ENCODE measurements at places on chromosomes 16 and 17.

DNA sequence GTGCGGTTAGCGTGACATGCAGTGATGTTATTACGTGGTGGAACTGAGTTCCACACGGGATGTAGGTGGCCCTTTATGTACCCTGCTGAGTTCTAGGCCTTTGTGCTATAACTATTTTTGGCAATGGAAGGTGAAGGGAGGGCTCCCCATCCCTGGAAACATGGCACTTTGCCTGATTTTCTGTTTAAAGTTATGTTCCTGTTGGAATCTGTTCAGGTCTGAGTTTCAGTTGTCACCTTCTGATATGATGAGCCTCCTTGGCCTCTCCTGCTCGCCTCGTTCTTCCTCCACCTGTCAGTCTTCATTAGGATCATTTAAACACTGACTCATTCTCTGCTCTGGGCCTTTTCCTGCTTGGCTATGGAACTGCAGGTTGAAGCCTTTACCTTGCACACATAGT, 200.6 kb downstream of the FTO start:
- DNase-seq, result no peak

DNA sequence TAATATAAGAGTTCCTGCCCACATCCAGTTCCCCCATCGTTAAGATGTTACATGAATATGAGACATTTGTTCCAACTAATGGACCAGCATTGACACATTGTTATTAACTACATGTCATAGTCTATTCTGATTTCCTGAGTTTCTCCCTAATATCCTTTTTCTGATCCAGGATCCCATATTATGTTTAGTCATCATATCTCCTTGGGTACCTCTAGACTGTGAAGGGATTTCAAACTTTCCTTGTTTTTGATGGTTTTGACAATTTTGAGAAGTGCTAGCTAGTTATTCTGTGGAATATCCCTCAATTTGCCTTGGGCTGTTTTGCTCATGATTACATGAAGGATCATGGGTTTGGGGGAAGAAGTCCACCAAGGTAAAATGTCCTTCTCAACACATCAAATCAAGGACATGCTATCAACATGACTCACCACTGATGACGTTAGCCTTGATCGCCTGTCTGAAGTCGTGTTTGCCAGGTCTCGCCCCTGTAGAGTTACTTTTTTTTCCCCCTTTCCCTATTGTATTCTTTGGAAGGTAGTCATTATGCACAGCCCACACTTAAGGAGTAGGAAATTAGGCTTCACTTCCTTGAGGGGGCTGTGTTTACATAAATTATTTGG, 42.5 kb downstream of the CACNG3 start:
- no peak for DNase-seq

- DNase-seq, result no peak
Observed at GRCh38 chr16:23538919-23539278, 18.3 kb downstream of the EARS2 start.

DNA sequence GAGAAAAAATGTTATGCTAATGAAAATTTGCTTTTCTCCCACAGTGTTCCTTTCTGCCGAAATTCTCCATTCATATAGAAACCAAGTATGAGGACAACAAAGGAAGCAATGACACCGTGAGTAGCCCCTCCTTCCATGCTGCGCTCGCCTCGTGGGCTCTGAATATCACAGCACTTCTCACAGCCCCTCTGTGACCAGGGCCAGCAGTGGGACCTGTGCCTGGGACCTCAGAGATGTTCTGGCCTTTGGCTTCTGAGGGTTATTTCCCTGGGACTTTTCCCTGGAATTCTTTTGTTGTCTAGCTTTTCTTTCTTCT, 139.6 kb upstream of the NOL11 start:
- no peak for DNase-seq

- no peak for DNase-seq
Observed at GRCh38 chr17:5408186-5408585, 11.3 kb downstream of the NUP88 start.

DNA sequence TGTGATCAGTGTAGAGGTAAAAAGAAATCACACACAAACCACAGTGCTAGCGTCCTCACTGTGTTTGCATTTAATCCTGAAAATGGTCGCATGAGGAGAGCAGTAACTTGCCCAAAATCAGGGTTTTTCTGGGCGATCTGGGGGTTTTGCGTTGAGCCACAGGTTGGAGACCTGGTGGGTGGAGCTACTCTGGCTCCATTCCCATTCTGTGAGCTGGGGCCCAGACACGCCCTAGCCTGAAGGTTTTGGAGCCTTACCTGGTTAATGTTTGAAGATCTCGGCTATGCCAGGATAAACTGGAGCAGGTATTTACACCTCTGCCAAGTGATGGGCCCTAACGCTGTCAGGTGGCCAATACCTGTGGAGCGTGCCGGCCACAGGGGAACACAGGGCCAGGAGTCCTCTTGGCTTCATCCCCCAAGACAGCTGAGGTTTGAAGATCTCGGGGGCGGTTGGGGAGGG, 48.4 kb downstream of the MPRIP start:
- DNase-seq, result peak; percentile 82

DNA sequence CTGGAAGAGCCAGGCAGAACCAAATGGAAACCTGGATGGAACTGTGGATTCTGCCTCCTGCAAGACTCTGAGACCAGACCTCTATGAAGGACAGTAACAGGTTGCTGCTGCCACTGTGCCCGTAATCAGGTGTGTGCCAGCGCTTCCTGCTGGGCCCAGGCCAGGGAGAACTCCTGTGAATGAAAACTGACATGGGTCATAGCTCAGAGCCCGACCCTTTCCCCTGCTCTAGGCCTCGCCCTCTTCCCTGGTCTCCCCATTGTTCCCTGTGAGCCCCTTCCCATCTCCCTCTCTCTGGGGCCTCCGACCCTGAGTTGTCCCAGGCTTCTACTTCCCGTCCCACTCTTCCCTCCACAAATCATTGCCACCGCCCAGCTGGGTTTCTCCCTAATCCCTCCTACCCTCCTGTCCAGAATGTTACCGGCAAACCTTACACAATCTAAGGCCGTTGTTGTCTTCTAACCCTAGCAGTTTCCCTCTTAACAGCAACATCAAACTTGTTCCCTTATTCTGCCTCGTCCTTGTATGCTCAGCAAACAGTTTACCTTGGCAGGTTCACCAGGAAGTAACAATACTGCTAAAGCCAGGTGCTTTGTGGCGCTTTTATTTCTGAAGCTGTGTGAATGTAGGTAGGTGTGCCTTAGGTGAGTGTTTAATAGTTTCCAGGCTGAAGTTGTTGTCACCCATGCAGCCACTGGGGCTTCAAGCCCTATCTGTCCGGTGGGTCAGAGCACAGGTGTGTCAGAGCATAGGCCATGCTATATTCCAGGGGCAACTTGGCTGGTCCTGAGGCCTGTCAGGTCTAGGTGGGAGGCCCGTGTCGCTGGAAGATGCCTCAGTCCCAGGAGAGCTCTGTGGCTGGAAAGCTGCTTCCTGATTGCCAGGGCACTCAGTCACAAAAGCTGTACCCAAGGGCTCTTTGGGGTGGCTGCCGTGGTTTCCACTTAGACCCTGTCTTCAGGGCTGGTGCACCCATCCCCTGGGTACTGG, 32.0 kb downstream of the SMPD3 start:
- DNase-seq, result peak; percentile 57

DNA sequence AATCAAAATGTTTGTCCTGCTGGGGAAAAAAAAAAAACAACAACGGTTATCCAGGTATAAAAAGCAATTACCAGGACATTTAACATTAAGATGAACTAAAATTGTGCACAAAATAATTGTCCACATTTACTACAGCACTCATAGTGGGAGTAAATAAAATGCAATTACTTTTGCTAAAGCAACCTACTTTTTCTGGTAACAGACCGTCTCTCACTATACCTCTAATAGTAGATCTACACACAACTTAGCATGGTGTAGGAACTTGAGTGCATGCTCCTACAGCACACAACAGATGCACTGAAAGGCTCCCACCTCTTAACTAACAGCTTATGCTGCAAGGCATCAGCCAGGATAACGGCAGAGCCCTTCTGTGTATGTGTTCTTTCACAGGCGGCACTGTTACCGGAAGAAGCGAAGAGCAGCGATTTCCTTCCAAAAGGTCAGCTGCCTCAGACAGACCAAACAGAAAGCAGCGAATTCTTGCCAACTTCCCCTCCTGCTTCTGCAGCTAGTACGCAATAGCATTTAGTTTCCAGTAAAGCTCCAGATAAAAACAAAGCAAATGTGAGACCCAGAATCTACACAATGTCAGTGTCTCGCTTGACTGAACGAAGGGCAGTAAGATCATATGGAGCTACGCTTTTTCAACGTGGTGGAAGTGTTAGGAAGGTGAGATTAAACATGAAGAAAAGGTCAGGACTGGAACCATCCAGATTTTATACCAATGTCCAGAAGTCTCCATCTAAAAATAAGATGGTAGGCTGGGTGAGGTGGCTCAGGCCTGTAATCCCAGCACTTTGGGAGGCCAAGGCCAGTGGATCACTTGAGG, 27.6 kb downstream of the STAT5B start:
- no peak for DNase-seq

GRCh38 chr17:21173543-21173942, 40.4 kb downstream of the TMEM11 start:
- DNase-seq, result no peak

GRCh38 chr16:85204242-85205010, 92.2 kb upstream of the CIBAR2 start:
- no peak for DNase-seq

DNA sequence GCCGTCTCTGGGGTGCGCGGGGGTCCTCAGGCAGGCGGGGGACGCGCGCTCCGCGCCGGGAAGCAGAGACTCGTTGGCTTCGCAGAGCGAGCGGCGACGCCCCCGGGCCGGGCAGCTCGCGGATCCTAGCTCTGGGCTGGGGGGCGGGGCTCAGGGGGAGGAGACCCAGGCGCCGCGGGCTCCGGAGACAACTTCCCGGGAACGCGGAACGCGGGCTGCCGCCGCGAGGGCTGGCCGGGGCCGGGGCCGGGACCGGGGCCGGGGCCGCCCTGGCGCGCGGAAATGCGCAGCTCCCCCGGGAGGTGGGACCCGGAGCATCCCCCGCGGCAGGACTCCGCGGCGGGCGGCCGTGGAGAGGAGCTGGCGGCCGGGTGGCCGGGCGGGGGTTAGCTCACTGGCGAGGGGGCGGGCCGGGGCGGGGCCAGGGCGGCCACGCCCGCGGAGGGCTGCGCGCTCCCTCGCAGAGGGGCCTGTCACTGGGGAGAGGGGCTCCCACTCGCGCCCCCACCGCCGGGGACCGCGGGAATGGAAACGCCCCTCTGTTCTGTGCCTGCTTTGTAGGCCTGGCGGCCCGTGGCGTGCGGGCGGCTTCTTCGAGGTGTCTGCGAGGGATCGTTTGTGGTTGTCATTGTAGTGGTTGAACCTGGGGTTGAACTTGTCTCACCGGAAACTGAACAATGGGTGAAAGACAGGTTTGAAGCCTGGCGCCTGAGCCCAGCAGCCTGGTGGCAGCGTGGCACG, at the start of gene GAS7:
Gene GAS7 (minus strand): TSS at position 98 of the 741 bp plus-strand sequence.
- no peak for DNase-seq

DNA sequence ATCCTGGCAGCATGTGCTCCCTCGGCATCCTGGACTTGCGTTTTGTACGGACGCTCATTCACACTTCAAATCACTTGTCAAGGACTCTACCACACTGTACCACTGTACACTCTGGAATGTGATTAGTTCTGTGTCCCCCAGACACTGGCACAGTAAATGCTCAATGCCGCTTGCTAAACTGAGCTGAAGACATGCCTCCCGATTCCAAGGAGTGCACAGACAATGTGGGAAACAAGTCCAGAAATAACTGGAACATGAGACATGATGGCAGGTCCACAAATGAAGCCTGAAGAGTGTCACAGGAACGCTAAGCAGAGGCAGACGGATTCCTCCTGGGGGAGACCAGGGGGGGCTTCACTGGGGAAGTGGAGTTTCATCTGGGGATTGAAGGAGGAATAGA, 22.1 kb downstream of the HIC1 start:
- no peak for DNase-seq
